CD4-positive, alpha-beta T cell treated with Interleukin-1 beta for 1 hour (primary cell): ENCODE measurements at places on chromosomes 2 and 18.
A peak's percentile ranks its signal among the peaks of the same experiment; 100 is the strongest.

DNA sequence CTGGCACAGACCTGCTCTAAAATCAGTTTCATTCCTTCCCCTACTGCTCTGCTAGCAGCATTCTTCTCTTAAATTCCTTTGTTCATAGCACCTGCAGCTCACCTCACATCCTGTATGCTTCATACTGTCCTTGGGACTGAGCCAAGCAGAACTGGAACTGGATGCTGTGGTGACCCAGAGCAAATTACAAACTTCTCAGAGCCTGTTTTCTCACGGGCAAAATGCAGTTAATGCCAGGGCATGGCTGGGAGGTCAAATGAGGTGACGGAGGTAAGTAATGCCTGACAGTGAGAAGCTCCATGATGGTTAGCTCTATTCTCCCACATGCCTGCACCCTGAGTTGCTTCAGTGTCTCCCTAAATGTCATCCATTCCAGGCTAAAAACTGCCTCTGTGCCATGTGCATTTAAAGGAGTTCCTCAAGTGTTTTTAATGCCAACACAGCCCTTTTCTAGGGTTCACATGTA is 29.7 kb downstream of the C2orf42 start:
- no peak for DNase-seq

DNA sequence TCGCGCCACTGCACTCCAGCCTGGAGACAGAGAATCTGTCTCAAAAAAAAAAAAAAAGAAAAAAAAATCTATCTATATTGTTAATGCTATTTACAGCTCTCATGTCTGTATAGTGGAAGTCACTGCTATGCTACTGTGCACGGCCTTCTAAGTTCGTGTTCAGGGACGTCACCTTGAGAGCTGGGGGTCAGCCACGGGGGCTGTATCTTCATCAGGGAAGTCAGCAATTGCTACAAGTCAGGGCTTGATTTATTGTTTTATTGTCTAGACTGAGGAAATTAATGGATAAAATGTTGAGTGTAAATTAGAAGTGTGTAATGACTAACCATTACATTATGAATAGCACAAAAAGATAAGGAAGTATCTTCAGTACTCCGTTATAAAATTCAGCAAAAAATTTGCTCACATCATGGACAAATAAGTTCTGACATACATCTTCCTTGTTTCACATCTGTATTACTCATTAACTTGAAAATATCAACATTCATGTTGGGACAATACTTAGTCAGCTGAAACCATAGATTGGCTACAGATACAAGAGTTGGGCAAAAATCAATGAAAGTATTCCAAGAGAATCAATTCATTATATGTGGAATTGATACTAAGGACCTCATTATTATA is 136.6 kb upstream of the SEC11C start:
- DNase-seq, result no peak

GRCh38 chr2:236959036-236959435 is 126.7 kb upstream of the COPS8 start:
- DNase-seq, result no peak

DNA sequence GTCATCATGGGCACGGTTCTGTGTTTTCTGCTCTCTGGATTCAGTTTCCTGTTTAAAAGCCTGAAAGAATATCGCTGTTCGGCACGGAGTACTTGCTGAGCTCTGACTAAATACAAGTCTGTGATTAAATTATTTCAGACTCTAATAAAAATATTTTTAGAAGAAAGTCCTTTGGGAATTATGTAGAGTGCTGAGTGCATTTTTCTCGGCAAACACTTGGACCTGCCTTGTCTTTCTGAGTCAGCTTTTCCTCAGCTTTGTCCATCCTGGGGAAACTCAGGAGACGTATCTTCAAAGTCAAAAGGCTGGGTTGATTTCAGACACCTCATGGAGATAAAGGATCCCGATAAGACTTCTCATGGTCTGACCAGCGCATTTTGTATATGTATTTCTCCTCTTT is 45.9 kb downstream of the IL1R2 start:
- DNase-seq, result no peak

GRCh38 chr2:147499785-147500184 is 345.0 kb upstream of the ACVR2A start:
- DNase-seq, result no peak

DNA sequence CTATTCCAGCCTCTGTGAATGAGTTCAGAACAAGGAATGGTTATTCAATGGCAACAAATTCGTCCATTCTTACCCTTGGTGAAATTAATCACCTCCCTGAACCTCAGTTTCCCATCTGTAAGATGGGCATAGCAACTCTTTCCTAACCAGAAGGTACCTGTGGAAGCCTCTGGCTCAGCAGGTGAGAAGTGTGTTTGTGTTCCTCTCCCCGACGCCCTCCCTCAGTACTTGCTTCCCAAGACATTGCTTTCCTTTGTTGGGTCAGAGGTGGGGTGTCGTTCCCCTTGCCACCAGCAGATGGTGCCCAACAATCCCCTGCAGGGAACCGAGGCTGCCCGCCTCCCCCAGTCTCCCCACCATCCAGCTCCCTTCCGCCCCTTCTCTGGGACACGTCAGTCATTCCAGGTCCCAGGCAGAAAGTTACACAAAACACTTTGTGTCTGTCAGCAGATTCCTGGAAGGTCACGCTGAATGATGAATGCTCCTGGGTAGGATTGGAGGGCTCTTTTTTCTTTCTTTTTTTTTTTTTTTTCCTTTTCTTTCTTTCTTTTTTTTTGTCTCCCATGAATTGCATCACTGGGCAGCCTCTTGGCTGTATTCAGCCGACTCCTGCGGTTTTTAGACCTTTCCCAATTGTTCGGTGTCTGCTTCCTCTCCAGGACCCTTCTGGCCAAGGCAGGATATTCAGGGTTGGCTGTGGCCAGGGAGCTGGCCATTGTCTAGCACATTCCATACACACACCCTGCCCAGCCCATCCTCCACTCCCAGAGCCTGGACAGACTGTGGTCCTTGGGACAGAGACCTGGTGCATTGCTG is 117.3 kb downstream of the LPIN1 start:
- peak; percentile 73 for DNase-seq

DNA sequence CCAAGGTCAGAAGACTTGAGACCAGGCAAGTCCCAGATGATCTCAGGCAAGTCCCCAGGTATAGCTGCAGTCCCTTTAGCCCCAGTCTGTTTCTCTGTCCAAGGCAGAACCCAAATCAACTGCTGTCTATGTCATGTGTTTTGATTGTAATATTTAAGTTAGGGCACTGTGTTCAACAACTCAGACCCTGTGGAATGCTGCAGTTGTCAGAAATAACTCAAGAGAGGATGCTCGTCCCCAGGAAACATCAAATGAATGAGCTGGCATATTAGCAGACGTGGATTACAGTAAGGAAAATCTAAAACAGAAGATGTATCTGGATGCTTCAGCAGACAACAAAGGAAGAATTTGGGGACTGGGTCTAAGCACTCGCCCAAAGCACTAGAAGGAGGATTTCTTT is 70.1 kb downstream of the BCL11A start:
- no peak for DNase-seq

DNA sequence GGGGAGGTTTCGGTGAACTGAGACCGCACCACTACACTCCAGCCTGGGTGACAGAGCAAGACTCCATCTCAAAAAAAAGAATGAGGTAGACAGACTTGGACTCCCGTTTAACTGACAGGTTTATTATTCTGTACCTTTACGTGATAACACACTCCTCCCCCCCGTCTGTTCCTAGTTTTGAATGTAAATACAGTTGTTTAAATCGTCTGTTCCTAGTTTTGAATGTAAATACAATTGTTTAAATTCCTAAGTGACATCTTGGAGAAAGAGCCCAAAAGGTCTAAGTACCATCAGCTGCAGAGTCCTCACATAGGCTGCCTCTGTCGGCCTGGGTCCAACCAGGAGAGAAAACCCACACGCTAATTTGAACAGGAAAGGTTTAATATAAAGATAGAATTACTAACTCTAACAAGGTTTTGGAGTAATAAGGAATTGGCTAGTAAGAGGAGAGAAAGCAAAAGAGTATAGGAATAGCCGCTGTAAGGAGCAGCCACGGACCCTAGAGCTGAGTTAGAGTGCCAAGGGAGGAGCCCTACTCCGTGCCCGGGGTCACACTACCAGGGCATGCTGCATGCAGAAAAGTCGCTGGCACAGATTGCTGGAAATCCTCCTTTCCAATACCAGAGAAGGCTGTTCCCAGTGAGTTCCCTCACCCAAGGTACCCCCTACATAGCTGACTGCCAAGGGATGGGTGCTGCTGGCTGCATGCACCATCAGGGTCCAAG is 83.5 kb upstream of the RANBP2 start:
- no peak for DNase-seq

DNA sequence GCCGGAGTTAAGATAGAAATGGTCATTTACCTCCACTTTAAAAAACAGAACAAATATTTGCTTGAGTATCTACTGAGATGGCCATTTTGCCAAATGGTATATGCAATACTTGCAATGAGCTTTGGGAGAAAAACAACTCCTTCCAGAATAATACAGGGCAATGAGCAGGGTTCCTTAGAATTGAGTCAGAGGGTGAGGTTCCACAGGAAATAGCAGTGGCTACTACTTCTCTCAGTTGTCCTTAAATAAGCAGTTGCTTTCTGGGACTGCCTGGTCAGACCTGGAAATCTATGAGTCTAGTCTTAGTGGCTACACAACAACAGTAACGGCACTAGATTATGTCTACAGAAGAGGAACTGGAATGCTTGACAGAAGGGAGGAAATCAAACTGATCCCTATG is 80.9 kb upstream of the CCDC85A start:
- DNase-seq, result no peak

DNA sequence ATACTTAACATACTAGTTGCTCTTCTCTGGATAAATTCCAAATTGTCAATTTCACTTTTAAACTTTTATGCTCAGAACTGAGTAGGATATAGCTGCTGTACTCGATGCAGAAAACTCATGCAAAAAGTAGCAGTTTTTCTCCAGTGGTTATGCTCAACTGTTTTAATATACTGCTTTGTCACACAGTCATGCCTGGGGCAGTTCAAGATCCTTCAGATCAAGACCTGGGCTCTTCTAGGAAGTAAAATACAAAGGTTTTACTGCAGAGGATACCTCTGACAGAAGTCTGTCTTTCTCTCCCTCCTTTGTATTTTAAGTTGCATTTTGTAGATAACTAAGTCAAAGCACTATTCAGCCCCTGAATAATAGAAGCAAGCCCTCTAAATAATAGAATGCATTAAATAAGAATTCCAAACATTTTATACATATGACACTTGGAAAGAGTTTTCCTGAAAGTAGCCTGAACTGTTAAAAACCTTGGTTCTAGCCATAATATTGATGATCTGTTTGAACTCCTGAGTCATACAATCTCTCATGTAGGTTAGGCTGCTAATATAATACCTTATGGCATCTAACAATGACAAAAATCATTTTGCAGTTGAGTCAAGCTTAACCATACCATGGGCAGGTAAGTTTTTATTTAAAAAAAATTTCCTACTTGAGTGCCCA is 183.3 kb upstream of the TRIB2 start:
- no peak for DNase-seq

DNA sequence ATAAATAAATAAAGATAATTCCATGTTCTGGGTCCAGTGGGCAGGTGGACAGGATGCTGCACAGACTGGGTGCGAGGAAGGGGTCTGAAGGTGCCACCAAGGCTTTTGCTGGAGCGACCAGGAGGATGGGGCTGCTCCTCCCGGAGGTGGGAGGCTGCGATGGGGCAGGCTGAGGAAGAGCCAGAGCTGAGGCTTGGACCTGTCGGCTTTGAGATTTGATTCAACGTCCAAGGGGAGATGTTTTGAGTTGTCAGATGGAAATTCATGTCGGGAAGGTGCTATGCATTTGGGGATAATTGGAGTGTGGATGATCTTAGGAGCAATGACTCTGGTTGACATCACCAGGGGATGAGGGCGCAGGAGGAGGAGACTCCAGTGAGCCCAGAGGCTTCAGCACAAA is 11.7 kb downstream of the ALLC start:
- no peak for DNase-seq

DNA sequence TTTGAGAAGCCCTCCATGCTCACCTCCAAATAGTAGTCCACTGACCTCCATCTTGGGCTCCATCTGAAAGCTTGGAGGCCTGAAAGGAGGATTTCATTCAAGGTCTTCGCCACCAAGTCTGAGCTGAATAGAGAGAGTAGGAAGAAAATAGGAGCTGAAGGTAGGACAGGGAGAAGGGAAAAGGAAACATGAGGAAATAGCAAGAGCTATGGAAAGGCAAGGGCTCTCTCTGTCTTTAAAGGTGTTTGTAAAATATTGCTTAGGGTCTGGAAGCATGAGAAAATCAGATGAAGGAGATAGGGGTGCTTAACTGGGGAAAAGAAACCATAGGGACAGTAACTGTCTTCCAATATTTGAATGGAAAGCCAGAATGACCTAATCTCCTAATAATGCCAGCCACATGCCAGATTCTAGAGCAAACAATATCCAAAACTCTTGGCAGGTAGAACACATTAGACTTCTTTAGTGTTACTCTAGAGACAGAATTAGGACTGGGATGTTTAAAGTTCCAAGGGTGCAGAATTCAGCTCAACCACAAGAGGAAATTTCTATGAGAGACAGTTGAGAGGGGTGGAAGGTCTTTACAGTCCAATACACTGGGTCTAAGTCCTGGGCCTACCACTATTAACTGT is 67.4 kb downstream of the NAB1 start:
- DNase-seq, result no peak

- DNase-seq, result no peak
These were observed 554.7 kb downstream of the NUP35 start for GRCh38 chr2:183678908-183679307.

GRCh38 chr2:74313497-74313896 is 29.7 kb downstream of the SLC4A5 start:
- no peak for DNase-seq
